ENCODE measurements at places on chromosomes 12 and 14.

DNA sequence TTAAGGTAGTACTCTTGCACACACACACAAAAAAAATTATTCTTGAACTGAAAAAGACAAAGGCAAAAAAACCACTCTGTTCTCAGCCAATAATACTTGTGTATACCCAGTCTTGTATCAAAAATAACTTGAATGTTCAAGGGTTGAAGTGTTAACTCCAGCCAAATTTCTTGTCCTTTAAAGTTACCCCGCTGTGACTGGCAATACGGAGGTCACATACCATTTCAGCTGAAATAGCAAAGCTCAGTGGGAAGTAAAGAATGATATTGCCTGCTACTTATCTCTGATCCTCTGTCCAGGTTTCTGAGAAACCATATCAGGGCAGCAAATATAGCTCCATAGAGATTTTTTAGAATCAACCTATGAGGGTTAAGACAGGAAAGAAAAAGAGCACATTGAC lies 167.4 kb downstream of the C12orf50 start:
- no peak for DNase-seq

- peak; percentile 13 for DNase-seq
Measured at GRCh38 chr14:101965181-101965544, 790 bp downstream of the DYNC1H1 start.

GRCh38 chr12:88202500-88202899 lies 60.4 kb downstream of the TMTC3 start:
- DNase-seq = no peak

- DNase-seq = no peak
Measured at GRCh38 chr14:37591311-37591940, 3.6 kb downstream of the FOXA1 start.

GRCh38 chr14:100282083-100282350 lies 24.2 kb downstream of the SLC25A29 start:
- DNase-seq = no peak

GRCh38 chr12:125125271-125125670 lies 60.0 kb downstream of the AACS start:
- no peak for DNase-seq

DNA sequence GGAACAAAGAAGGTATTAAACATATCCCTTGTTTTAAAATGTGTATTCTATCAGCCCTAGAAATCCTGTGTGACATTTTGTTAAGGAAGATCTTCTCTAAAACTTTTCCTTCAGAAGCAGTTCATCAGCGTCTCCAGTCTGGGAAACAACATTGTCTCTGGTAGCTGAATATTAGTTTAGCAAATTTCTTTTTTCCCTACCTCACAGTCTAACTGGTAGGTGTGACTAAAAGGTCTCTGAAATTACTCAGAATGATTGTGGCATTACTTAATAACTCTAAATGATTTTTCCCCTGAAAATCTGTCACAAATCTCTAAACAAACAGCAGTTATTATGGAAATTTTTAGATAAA lies 1044.8 kb downstream of the FLRT2 start:
- no peak for DNase-seq
